D341Med (cell line): ENCODE measurements at places on chromosomes 12 and 14.

GRCh38 chr14:71143381-71144290 lies 236.4 kb downstream of the PCNX1 start:
- DNase-seq: no peak

GRCh38 chr12:42015051-42015461 lies 129.6 kb downstream of the GXYLT1 start:
- DNase-seq: no peak

GRCh38 chr14:101821528-101821927 lies 60.0 kb downstream of the PPP2R5C start:
- no peak for DNase-seq

GRCh38 chr14:21521501-21521900 lies 4.6 kb downstream of the SALL2 start:
- no peak for DNase-seq

DNA sequence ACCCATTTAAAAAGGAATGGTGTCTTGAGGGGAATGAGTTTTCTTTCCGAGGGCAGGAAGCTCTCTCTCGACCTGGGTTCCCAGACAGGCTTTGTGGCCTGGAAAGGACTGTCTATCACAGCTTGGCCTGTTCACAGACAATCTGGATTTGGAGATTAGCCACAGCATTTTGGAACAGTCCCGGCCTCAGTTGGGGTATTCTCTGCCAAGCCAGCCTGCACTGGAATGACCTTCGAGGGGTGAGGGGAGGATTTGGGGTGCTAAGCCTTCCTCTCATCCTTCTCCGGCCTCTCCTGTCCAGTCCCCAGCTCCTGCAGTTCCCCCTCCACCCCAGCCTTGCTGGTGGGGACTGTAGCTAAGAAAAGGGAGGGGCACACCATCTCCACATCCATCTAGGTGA lies 13.0 kb downstream of the TBX5 start:
- DNase-seq: no peak

GRCh38 chr12:124281309-124281708 lies 13.6 kb upstream of the RFLNA start:
- DNase-seq: no peak

- no peak for DNase-seq
Measured at GRCh38 chr14:104751539-104752422, 1.2 kb upstream of the SIVA1 start.

DNA sequence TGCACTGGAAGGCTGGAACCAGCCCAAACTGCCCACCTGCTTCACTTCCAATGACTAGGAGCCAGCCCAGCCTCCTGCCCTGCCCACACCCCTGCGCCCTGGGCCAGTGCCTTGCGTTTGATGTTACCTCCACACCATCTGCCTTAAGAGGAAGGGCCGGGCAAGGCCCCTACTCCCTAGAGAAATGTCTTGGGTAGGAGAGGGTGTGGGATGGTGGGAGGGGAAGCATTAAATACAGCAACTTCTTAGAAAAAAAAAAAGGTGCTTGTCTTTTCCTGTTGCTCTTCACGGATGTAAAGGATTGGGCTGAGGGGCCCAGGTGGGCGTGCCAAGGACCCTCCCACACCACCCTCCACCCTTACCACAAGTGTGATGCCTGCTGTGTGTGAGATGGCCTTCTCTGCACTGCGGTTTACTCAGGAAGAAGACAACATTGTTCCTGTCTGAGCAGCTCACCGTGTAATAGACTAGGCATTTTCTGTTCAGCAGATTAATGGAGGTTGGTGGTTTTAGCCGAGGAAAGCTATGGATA lies 99.9 kb downstream of the NINJ2 start:
- DNase-seq: no peak
